ENCODE measurements at places on chromosomes 2 and 18.
A peak's percentile ranks its signal among the peaks of the same experiment; 100 is the strongest.

GRCh38 chr2:133847591-133847990 is 279.3 kb upstream of the NCKAP5 start:
- DNase-seq: no peak

- DNase-seq: no peak
Measured at GRCh38 chr2:144085016-144085415, 434.9 kb downstream of the ZEB2 start.

GRCh38 chr2:123540291-123540690 is 484.8 kb upstream of the CNTNAP5 start:
- no peak for DNase-seq

- no peak for DNase-seq
Measured at GRCh38 chr2:197284956-197285355, 25.6 kb downstream of the ANKRD44 start.

DNA sequence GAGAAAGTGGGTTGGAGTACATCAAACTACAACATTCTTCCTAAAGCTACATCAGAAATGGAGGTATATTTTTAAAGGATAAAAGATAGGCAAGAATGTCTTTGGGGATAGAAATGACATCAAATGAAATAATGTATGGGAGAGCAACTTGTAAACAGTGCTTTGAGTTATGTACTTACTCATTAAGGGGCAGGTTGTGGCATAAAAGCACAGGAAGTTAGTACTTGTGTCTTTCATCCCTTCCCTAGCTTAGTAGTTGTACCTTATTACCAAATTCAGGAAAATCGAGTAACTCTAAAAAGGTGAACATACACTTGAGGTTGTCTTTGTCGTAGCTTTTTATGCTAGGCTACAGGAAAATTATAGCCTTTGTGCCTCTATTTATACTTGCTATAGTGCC is 28.9 kb downstream of the PPP1CB start:
- no peak for DNase-seq

GRCh38 chr2:25375989-25376545 is 34.3 kb upstream of the DNMT3A start:
- no peak for DNase-seq

- no peak for DNase-seq
Measured at GRCh38 chr18:25075783-25076182, 276.2 kb downstream of the ZNF521 start.

GRCh38 chr18:60062396-60062795 is 162.6 kb downstream of the PMAIP1 start:
- no peak for DNase-seq

- DNase-seq: no peak
Measured at GRCh38 chr2:28336264-28336980, 56.2 kb upstream of the FOSL2 start.

GRCh38 chr18:29034113-29034856 is 857.4 kb upstream of the CDH2 start:
- no peak for DNase-seq

DNA sequence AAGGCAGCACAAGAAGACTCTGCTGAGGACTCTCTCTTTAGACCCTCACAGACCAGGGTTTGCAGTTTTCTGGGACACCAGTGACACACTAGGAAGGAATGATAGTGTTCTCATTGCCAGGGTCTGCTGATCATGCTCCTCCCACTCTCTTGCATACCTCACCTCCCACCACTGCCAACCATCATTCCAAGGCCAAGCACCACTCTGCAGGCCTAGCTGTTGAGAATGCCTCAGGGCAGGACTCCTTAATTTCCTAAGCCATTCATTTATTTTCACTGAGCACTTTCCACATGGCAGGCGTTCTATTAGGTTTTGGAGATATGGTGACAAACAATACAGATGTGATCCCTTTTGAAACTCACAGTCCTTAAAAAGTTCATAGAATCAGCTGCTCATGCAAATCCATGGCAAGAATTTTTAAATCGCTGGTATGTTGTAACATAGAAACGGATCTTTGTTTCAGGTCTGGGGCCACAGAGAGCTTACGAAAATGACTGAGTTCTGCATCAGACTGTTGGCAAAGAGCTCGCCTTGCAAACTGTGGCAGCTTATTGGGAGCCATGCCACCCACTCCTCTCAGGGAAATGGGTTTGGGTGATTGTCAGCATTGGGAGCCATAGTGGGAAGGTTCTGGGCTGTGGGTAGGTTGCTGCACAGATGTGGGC is 78.5 kb downstream of the XDH start:
- no peak for DNase-seq

- DNase-seq: no peak
Measured at GRCh38 chr18:13619505-13620205, 106.7 kb downstream of the FAM210A start.

GRCh38 chr2:119407430-119408220 is 24.0 kb upstream of the TMEM37 start:
- peak; percentile 30 for DNase-seq

- no peak for DNase-seq
Measured at GRCh38 chr2:150034665-150035064, 447.1 kb upstream of the MMADHC start.

GRCh38 chr2:42309366-42309765 is 51.7 kb downstream of the COX7A2L start:
- no peak for DNase-seq

GRCh38 chr18:33871363-33872025 is 293.5 kb downstream of the ASXL3 start:
- no peak for DNase-seq

DNA sequence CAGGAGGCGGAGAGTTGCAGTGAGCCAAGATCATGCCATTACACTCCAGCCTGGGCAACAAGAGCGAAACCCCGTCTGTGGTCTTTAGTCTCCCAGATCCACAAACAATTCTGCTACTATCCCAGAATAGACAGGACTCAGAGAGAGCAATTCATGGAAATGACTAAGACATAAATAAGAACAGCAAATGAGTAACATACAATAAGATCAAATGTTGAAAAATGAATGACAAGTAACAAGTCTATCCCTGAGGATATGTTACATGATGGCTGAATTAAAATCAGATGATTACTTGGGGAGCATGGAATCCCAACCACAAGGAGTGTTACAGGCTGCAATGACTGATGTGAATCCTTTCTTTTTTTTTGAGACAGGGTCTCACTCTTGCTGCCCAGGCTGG is 10.3 kb downstream of the ARL5A start:
- DNase-seq: no peak

GRCh38 chr2:200216310-200216709 is 90.2 kb upstream of the SPATS2L start:
- no peak for DNase-seq
